ENCODE measurements at places on chromosomes 6 and 20.

- DNase-seq = peak; percentile 73
Observed at GRCh38 chr6:113763876-113764275, 93.3 kb upstream of the MARCKS start.

DNA sequence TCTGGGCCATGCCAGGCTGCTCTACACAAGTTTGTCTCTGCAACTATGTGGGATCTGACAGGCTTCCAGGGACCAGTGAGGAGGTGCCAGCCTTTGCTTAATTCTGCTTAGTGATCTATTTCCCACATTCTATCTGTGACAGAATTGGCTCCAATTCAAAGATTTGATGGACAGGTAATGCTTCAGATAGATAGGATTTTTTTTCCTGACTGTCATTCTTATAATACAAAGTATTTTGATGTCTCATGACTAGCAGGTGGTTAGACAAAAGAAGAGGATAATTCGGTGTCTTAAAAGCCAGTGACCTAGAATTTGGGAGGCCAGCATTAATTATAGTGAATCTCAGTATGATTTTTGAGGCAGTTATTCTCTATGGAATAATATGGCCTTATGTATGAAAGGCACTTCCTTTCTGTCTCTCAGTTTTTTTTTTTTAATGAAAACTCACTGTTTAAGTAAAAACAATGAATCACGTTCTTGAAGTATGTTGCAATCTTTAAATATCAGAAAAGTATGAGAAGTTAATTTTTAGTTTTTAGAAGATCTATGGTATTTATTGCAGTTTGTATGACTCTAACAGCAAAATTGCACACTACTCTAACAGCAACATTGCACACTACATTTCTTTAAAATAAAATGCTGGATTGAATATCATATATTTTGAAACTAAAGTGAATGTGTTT lies 43.7 kb downstream of the TMEM200A start:
- no peak for DNase-seq

DNA sequence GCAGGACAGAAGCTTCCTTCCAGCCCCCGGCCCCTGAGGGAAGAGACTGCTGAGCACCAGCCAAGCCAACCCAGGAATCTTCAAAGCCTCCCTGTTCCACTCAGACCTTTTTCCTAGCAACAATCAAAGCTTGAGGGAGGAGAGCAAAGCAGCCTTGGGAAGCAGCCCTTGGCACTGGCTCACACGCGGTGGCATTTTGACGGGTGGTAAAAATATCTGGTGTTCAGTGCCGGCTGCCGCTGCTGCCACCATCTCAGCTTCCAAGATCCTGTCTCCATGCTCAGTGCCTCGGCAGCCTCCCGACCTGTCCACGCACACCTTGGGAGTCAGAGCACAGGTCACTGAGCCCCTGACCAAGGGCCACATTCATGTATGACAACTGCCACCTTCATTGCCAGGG lies 170.1 kb downstream of the LRFN2 start:
- DNase-seq = no peak

GRCh38 chr6:44920952-44921491 lies 407.1 kb upstream of the RUNX2 start:
- no peak for DNase-seq

GRCh38 chr6:159249752-159250151 lies 80.6 kb downstream of the FNDC1 start:
- no peak for DNase-seq

- peak; percentile 83 for DNase-seq
Observed at GRCh38 chr20:37378785-37379598, 33.1 kb downstream of the SRC start.

GRCh38 chr20:10504994-10505730 lies 70.1 kb downstream of the SLX4IP start:
- DNase-seq = no peak

GRCh38 chr6:121830736-121831135 lies 395.3 kb downstream of the GJA1 start:
- DNase-seq = no peak

- peak; percentile 83 for DNase-seq
Observed at GRCh38 chr6:145544041-145544440, 191.3 kb downstream of the EPM2A start.

DNA sequence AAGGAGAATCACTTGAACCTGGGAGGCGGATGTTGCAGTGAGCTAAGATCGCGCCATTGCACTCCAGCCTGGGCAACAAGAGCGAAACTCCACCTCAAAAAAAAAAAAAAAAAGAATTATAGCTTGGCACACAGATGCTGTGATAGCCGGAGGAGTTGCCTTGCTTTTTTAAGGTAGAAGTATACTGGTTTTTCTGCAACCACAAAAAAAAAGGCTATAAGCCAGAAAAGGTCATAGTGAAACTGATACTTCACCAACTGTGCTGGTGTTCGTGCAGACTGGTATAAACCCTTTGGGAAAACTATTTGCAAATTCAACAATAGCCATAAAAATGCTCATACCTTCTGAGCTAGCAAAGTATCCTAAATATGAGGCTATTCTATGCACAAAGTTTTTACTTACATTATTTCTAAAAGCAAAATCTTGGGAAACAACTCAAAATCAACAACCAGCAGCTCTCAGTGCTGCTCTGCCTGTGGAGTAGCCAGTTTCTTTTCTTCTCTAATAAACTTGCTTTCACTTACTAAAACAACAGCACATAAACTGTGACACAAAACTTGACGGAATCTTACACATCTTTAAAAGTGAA lies 44.0 kb downstream of the B4GALT5 start:
- DNase-seq = no peak

- no peak for DNase-seq
Observed at GRCh38 chr6:84775751-84776150, 11.4 kb upstream of the TBX18 start.

DNA sequence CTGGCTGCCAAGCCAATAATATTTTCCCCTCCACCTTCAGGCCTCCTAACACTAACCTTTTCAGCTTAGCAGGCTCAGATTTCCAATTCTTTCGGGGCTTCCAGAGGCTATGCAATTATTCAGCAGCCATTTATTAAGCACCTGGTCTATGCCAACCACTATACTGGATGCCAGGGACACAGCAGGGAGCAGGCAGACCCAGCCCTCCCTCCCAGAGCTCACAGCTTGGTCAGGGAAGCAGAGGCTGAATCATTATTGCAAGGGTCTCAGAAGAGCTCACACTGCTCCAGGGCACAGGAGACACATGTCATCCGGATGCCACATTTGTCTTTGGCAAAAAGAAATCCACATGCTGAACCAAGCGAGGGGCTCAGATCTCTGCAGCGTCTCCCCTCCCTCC lies 1.3 kb downstream of the BPIFB1 start:
- DNase-seq = no peak

DNA sequence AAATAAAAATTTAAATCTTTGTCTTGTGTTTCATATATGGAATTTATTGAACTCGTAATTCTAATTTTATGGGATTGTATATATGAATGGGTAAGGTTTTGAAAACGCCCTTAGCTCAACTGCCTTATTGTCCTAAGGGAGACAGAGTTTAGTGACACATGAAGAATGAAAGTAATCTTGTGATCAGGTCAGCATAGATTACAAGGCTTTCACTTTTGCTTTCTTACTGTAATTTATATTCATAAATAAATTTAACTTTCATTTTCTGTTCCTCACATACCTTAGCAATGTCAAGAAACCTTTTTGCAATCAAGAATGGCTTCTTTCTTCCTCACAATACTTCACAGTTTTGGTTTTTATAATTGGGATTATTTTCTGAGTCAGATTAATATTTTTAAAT lies 14.4 kb downstream of the KPNA5 start:
- no peak for DNase-seq

- DNase-seq = no peak
Observed at GRCh38 chr6:116459927-116460326, 1.2 kb upstream of the CALHM6 start.

GRCh38 chr6:49051281-49051680 lies 411.8 kb downstream of the MMUT start:
- no peak for DNase-seq

DNA sequence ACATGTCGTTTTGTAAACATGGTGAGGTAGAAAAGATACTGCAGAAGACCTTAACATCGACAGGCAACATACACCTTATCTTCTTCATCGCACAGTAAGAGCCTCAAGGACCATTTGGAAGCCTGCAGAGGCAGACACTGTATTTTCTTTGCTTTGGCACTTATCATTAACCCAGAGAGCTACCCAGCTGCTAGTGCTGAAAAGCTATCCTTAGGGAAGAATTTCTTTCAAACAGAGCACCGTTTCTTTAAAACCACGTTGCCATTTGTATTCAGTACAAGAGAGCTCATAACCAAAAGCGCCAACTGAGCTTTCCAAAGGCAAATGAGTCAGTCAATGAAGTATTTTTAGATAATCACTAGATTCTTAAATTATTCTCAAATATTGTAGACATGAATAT lies 306.6 kb downstream of the EPM2A start:
- no peak for DNase-seq

GRCh38 chr6:126539022-126539421 lies 199.1 kb downstream of the CENPW start:
- no peak for DNase-seq

GRCh38 chr6:121760191-121760590 lies 324.7 kb downstream of the GJA1 start:
- DNase-seq = no peak

DNA sequence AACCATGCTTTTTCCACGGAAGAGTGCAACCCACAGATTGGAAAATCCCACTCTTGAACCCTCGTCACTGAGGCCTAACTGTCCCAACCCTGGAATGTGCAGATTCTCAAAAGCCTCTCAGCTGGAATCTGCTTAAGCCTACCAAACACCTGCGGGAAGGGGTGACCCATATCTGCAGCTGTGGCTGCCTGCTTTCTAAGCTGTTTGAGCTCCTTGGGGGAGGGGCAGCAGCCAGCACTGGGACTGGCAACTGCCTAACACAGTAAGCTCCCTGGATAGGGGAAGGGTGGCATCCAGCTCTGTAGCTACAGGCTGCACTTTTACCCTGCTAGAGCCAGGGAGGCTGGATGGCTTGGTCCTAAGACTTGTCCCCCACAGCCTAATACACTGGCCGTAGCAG lies 579.6 kb downstream of the COL12A1 start:
- no peak for DNase-seq

GRCh38 chr20:35015863-35016193 lies 60.2 kb downstream of the MYH7B start:
- DNase-seq = peak; percentile 38

- DNase-seq = no peak
Observed at GRCh38 chr6:130482645-130483390, 117.0 kb downstream of the TMEM200A start.

DNA sequence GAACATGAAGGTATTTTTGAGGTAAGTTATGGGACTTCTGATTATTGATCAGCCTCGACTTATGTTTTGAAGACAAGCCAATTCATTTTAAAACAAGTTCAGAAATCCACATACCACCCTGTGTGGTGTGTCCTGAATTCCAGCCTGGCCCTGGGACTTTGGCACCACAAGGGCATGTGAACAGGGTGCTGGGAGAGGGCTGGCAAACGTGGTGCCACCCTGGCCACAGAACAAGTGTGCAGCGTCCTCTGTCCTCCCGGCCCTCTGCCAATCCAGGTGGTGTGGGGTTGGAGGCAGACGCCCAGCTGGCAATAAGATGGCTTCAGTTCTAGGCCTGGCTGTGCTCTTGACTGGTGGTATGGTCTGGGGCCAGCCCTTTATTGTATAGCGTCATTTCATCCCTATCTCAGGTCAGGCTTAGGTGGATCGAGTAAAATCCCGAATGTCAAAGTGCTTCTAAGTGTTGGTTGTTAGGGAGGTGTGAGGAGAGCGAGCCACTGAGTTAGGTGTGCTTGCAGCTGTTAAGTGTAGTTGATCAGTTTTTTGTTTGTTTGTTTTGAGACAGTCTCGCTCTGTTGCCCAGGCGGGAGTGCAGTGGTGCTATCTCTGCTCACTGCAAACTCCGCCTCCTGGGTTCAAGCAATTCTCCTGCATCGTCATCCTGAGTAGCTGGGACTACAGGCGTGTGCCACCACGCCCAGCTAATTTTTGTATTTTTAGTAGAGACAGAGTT lies 84.2 kb downstream of the RNF144B start:
- no peak for DNase-seq

- DNase-seq = no peak
Observed at GRCh38 chr6:119979862-119980261, 630.3 kb upstream of the MAN1A1 start.

DNA sequence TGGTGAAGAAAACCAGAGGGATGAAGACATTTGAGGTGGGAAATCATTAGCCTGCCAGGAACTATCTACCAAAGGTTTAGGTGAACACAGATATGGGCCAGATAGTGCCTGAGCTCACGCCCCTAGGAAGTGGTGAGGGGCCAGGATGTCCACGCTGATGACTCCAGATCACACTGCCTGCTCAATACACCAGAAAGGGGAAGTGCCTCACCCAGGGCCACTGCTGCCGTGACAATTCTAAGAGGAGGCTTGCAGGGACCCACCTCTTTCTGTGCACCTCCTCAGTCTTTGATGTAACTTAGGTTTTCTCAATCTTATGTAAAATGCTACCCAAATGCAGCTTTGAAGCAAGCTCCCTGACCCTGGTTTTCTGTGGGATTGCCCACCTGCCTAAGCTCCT lies 5.4 kb upstream of the RAB44 start:
- DNase-seq = no peak

- no peak for DNase-seq
Observed at GRCh38 chr20:11499101-11499634, 418.5 kb upstream of the BTBD3 start.

DNA sequence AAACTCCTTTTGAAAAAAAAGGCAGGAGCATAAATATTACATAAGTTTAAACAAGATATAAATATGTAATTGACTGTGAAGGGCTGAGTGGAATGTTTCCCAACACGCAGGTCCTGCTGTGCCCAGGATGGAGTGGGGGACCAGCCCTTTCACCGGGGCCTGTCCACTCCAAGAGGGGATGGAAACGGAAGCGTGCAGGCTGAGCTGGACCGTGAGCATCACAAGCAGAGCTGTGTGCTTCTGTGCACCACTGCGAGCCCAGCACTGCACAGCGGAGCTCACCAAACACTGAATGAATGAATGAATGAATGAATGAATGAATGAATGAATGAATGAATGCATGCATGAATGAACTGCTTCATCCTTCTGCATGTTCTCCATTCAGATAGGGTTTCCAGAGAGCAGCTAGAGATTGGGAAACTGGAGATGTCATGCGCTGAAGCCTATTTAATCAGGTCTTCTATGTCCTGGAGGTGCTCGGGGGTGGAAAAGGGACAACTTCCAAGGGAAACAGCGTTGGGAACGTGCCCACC lies 157.7 kb downstream of the ANKRD60 start:
- DNase-seq = no peak

GRCh38 chr6:42038163-42038562 lies 12.2 kb upstream of the TAF8 start:
- no peak for DNase-seq

GRCh38 chr6:68126089-68126749 lies 508.9 kb upstream of the ADGRB3 start:
- DNase-seq = no peak

DNA sequence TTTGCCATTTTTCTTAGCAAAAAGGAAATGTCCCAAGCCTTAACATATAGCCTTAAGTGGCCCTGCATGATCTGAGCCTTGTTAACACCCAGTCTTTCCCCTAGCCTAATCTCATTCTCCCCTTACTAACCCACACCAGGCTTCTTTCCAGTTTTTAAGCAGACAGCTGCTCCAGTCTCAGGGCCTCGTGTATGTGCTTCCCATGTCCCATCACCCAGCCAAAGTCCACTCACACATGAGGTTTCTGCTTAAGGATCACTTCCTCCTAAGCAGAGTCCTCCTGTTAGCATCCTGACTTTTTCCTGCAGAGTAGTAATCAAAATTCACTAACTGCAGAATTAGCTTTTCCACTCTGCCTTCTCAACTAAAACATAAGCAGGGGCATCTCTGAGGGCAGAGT lies 96.1 kb downstream of the SMLR1 start:
- DNase-seq = no peak

Measured in RWPE2 (cell line).